DMS 273 treated with DMSO at 0.1 percent for 48 hours (cell line): ENCODE measurements at places on chromosomes 11 and 22.

DNA sequence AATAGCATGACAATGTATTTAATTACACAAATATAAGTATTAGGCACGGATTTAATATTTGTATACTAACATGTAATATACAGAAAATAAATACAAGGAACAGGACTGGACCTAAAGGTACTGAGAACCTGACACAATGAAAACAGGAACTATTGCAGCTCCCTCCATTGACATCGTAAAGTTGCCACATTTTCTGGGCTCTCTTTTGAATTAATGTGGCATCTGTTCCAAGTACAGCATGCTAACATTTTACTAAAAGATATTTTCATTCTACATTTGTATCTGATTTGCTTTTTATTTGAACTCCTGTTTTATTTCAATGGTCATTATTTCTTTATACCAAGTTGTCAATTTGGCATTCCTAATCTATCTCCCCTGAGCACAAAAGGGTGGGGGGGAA, 15.3 kb downstream of the PHF21A start:
- no peak for DNase-seq

- no peak for DNase-seq
Measured at GRCh38 chr22:44622147-44622427, 79.9 kb upstream of the PRR5 start.

DNA sequence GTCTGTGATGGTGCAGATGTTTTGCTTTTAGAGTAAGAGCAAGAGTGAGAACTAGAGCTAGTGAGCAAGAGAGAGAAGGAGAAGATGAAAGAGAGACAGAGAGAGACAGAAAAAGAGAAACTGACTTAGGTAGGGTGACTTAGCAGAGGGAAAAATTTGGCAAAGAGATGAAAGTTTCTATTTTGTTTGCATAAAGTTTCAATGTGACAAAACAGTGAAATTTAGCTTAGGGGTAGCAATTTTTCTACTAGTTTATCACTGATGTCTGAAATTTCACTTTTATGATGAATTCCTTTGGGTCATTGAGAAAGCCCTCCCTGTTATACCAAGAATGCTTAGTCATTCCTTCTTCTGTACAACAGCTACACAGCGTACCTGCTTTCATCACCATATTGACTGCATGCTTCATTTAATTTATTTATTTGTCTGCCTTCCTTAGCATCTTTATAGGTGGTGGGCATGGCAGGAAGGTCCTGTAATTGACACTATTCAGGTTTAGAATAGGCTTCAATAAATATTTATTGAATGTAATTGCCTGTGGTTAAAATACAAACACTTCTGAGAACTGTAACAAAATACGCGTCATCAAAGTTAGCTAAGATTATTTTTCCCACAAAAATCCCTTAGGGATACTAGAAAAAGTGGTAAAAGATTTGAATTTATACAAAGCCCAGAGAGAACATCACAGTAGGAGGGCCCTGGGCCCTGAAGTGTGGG, 19.9 kb upstream of the CTSC start:
- DNase-seq, result no peak

GRCh38 chr11:104891135-104891534, 7.1 kb downstream of the CASP12 start:
- DNase-seq, result no peak

DNA sequence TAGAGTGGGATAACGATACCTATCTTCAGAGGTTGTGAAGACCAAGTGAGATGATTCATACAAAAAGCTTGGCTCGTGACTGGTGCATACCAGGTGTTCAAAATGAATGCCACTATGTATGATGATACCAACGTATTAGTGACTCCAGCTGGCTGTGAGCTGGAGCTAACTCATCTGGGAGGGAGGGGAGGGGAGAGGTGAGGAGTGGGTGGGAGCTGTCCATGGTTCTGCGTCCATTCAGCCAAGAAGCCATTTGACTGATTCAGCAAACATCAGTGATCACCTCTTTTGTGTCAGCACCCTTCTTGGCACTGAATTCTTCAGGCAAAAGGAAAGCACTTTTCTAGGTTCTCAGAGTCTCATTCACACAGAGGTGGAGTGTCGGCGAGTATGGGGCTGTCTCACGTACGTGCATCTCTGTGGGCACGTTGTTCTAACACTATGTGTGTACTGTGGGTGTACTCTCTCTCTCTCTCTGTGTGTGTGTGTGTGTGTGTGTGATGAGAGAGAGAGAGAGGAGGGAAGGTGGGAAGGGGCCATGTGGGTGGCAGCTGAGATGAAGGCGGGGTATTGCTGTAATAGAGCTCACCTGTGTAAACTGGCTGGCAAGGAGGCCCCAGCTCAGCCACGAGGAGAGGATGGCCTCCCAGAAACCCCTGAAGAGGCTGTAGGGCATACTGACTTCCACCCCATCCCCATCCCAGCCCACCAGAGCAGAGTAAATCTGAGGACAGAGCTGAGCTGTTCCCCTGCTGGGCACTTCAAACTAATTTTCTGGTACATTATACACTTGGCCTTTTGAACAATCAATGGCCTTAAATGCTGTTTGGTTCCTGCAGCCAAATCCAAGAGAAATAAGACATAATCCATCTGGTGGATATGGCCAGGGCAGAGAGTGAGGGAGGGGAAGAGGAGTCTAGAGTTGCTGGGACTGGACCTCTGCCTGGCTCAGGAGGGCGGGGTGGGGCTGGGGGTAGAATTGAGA, 96.1 kb upstream of the THY1 start:
- no peak for DNase-seq

DNA sequence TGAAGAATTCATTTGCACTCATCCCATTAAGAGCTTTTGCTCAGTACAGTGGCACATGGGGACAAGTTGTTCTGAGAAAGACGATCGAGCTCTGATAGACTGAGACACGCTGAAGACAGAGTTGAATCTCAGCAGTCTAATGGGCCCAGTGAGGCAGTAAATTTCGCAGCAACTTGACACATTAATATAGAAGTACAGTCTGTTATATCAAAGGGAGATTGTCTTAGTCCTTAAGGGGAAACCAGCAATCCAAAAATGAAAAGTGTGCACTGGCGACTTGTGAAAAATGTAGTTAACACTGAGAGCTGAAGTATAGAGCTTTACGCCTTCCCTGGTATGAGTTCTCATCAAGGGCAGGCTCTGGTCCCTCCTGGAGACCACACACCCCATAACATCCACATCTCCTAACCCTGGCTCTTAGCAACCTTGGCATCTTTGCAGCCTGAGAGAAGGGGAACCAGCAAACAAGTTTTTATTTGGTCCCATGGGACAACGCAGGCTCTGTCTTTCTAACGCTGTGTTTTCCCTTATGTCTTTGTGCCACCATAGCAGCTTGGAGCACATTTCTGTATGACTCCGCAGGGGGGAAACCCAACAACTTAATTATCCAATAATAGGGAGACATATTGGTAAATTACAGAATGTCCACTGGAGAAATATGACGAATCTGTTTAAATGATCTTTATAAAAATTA, 952.5 kb downstream of the OPCML start:
- DNase-seq, result no peak

DNA sequence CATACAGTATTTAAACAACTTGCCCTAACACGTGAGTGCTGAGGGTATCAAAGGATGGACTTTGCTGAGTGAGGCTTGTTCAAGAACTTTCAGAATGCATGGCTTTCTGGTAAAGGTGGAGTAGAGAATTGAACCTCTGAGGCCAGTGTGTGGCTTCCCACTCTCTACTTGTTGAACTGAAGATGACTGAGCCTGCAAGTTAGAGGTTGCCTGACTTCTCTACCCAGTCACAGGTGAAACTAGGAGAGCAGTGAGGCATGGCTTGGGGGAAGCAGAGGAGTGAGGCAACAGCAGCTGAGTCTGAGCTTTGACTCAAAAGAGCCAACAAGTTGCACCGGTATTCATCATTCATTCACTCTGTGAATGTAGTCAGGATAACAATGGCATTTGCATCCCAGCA, 256.4 kb upstream of the SESN3 start:
- DNase-seq, result no peak
